Endothelial cell of umbilical vein (primary cell): ENCODE measurements at places on chromosomes 4 and X. TPM values are rescaled to one million over a fixed set of nuclear protein-coding genes. Genes with fewer than 3 reads are reported as not detected.

Gene PNCK
- polyA plus RNA-seq: 0.12 and 0.37 TPM in 2 replicates

Gene MAGEB2
- not detected in 2 replicates for polyA plus RNA-seq

DNA sequence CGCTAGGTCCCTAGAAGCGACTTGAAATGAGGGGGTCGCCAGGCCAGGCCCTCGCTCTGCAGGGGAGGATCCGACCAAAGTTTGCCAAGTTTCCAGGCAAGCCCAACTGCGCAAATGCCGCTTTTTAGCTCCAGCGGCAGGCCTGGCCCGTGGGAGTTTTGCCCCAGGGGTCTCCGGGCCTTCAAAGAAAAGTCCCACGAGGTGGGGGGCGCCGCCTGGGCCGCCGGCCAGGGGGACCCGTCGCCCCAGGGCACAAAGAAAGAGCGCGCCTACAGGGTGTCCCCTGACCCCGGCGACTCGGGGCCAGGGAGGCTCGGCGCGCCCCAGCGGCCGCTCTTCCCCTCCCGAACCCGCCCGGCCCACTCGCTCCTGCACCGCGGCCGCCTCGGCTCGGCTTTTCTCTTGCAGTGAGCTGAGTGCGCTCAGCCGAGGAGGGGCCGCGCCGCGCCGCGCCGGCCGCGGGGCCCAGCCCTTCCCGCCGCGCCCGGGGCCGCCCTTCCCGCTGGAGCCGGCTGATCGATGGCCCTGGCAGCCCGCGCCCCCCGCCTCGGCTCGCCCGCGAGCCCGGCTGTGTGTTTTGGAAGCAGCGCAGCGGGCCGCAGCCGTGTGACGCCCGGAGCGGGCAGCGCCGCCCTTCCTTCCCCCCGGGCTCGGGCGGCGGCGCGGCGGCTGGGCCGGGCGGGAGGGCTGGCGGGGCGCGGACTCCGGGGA lies 754 bp upstream of the KLF3 start:
- peak; percentile 75 for DNase-seq

GRCh38 chrX:75522565-75523431 lies at the start of gene ZDHHC15:
ZDHHC15 (minus strand) TSS chrX:75523037; CDS start chrX:75523024, 13 bp downstream.
- DNase-seq: peak; percentile 0

- DNase-seq: no peak
Measured at GRCh38 chr4:32735856-32736590, 2015.9 kb downstream of the PCDH7 start.

GRCh38 chr4:80011636-80012236 lies 61.3 kb downstream of the ANTXR2 start:
- DNase-seq: peak; percentile 85
